ENCODE measurements at places on chromosomes 13 and 19.
A peak's percentile ranks its signal among the peaks of the same experiment; 100 is the strongest.

DNA sequence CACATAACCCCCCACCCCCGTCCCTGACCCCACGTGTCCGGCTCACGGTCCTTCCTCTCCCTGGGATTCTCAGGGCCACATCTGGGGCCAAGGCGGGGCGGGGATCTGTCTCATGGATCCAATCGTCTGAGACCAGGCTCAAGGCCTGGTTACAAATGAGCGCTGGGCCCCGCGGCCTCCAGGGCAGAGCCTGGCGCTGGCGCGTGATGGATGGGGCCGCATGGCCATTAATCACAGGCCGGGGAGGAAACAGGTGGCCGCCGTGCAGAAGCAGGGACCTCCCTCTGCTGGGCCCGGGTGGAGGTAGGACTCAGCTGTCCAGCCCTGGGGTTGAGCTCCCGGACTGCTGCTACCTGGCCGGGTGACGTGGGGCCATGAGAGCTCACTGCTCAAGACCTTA lies 5.8 kb upstream of the TLE5 start:
- no peak for DNase-seq

GRCh38 chr19:52778811-52779210 lies 7.8 kb downstream of the ZNF600 start:
- DNase-seq: peak; percentile 49

DNA sequence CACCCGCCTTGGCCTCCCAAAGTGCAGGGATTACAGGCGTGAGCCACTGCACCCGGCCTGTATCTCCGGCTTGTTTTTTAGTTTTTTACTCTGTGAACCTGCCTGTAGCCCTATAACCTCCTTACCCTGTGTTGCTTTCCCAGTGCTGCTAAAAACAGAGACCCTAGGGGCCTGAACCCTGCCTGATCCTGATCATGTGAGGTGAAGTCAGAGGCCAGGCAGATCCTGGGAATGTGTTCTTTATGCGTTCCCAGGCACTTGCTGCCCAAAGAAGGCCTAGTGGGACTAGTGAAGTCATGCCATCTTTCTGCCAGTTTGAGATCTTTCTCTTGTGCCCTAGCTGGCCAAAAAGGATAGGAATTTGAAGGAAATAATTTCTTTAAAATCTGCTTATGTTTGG lies 4.6 kb downstream of the UBA2 start:
- no peak for DNase-seq

DNA sequence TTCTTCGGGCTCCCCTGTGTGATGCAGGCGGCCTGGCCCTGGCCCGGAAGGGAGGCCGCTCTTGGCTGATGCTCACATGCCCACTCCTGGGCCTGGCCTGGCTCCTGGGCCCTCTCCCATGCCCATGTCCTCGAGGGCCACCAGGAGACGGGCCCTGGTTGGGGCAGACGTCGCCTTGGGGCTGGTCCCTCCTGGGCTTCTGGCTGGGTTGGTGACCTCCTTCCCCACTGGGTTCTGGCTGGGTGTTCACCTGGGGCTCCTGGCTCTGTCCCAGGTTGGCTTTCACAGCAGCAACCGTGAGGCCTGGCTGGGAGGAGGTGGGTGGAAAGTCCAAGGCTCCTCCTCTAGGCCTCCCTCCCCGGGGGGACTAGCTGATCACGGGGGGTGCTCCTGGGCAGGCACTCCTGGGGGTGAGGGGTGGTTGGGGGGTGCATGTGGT lies 15.5 kb upstream of the SLC7A10 start:
- DNase-seq: no peak

DNA sequence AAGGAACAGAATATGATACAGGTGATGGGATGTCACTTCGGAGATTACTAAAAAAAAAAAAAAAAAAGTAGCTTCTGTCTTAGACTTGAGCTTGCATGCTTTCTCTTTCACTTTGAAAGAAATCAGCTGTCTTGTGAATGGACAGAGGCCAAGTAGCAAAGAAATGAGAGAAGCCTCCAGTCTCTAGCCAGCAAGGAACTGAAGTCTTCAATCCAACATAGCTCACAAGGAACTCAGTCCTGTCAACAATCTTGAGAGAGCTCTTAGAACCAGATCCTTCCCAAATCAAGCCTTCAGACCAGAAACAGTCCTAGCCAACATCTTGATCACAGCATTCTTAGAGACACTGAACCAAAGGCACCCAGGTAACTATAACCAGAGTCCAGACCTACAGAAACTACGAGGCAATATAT lies 7.7 kb downstream of the N4BP2L2 start:
- no peak for DNase-seq

GRCh38 chr13:109231888-109232287 lies 554.5 kb downstream of the IRS2 start:
- DNase-seq: no peak

- DNase-seq: no peak
These were observed 82.4 kb downstream of the KCTD12 start for GRCh38 chr13:76803831-76804230.

DNA sequence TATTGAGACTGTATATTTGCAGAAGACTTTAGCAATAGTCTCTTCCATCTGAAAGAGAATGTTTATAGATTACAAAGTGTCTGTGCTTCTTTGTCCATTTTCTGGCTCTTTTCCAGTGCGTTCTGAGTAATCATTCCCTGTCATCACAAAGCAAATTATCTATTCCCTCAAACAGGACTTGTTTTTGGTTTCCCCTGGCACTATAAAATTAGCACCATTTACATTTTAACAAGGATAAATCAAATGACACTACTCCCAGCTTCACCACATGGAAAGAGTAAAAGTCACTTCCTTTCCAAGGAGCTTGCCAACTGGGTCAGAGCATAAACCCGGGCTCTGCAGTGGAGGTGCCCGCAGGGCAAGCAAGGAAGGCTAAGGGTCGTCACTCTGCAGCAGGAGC lies 88.1 kb downstream of the SHISA2 start:
- DNase-seq: no peak

GRCh38 chr13:43874504-43875092 lies 4.9 kb downstream of the CCDC122 start:
- DNase-seq: no peak

GRCh38 chr13:97189928-97190327 lies 32.2 kb upstream of the MBNL2 start:
- no peak for DNase-seq

DNA sequence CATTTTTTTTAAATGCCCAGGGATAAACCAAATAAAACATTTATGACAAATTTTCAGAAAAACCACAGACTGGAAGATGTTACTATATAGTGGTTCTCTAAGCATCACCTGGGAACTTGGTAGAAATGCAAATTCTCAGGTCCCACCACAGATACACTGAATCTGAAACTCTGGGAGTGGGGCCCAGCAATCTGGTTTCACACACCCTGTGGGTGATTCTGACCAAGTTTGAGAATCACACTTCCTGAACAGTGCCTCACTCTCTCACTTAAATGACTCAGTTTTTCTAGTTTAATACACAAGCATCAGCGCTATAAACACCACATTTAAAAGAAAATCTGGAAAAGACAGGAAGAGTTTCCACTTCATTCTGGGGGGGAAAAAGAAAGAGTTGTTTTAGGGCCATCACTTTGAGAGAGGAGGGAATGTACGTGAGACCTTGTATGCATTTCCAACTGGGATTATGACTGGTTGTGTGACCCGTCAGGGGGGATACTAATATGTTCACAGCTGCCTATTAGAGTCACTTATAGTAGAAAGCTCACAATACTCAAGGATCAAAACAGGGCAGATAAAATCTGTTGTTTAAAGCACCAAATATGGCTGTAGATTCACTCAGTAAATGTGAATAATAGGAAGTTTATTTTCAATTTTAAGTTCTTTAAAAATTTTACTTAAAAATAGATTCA lies 567.7 kb downstream of the GPC6 start:
- DNase-seq: peak; percentile 47

DNA sequence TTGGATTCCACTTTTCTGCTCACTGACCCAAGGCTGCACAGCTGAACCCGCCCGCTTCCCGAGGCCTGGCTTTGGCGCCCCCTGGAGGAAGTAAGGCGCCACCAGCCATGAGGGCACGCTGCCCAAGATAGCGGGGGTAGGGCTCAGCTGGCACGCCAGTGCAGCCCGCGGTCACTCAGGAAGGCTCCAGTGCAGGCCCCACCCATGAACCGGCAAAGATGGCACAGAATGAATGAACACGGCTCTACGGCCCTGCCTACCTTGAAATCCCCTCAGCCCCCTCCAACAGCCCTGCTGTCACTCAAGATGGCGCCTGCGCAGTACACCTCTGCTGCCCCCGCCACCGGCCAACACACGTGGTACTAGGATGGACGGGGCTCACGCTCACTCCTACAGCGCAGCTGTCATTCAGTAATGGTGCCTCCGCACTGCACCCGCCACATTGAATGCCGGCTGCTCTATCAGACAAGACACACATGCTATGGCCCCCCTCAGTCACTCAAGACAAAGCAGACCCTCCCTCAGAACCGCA lies 3.0 kb downstream of the PEG3 start:
- DNase-seq: no peak

GRCh38 chr19:8239528-8240273 lies 30.5 kb downstream of the CERS4 start:
- DNase-seq: no peak

DNA sequence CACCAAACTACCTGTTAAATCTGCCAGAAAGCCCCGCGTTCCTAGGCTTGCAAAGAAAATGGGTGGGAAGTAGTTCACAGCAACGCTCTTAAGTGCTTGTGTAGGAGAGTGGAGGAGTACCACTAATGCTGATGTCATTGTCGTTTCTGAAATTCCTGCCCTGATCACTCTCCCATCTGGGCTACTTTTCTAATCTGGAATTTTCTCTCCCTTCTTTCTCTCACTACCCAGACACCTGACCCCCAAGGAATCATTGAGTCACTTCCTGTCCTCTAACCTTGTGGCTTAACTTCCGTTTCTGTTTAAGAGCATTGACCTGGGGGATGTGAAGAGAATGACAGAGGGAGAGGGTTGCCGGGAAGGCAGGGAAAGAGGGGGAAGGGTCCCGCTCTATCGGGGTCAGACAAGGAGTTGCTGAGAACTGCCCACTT lies 98.7 kb downstream of the STARD13 start:
- no peak for DNase-seq

DNA sequence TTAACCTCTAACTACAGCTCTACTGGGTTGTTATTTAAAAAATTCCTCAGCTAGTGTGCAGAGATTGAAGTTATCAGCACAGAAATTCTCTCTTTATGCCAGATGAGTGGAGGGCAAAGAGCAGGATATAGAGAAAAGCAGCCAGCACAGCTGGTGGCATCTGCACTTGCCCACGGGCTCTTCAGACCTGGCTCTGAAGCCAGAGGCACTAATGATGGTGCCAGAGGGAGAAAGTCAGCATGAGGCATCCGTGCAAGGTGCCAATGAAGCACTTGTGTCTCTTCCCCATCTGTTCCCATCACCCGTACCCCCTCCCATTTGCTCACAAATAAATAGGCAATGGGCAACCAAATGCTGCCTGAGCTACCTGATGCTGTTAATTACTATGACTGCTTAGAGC lies 138.9 kb downstream of the OLFM4 start:
- DNase-seq: no peak

- no peak for DNase-seq
These were observed 53.9 kb downstream of the VAV1 start for GRCh38 chr19:6826281-6826920.

DNA sequence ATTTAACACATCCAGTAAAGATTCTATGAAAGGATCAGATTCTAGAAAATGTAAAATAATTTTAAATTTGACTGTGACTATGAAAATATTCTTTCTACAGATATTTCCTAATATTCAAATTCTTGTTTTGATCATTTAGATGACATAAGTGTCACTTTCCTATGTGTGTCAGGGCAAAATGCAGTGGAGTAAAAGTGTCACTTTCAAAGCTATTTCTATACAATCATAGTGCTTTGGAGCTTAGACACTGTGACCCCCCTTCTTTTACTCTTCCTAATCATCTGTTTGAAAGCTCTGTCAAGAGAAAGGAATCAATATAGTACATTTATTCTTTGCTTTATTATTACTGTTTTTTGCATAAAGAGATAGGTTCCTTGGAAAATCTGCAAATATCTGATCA lies 492.0 kb downstream of the DCT start:
- DNase-seq: no peak

GRCh38 chr13:95030821-95031343 lies 270.4 kb downstream of the ABCC4 start:
- DNase-seq: no peak

DNA sequence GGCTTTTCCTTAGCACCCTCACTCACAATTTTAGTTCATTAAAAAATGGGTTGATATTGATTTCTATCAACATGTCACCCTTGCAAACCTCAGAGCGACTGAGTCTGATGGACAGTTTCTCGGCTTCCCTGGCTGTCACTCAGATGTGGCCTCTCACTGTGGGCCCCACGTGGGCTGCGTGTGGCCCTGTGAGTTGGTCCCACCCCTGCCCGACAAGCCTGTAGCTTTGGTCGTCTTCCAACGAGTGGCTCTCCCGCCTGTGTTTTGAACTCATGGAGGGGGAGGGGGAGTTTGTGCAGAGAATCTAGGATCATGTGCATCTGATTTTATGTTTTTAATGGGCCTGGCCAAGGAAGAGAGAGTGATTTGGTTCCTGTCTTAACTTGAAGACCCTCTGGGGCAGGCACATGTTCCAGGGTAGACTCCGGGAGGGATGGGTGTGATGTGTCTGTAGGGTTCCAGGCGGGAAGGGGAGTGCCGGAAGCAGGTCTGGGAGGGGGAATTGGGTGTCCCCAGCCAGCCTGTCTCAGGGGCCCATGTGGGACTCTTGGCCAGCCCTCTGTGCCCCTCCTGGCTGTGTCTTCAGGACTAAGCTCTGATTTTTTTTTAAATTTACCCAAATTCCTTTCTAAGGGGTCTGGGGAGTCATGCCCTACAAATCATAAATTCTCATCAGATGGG lies 18.9 kb downstream of the ATP11A start:
- no peak for DNase-seq

DNA sequence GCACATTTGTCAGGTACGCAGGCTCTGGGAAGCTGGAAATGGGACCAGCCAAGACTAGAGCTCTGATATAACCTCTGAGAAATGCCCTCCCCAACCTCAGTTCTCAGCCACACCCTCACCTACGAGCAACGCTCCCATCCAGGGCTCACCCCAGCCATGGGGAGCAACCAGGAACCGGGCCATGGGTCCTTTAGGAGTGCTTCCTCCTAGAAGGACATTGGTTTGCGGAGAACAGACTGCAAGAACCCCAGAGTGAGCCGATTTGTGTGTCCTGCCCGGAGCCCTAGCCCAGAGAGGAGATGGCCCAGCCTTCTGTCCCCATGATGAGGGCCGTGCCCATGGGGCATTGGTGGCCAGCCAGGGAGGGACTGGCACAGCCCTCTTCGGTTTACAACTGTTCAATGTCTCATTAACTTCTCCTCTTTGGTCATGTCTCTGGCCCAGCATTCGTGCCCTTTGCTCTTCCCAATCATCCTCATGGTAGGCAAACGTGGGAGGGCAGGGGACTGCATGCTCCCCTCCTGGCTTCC lies 32.9 kb upstream of the IGSF23 start:
- DNase-seq: no peak

- DNase-seq: no peak
These were observed 34.5 kb downstream of the SHISA2 start for GRCh38 chr13:26017196-26017921.

GRCh38 chr13:67238277-67238859 lies 8.2 kb upstream of the PCDH9 start:
- no peak for DNase-seq

- peak; percentile 48 for DNase-seq
These were observed 3.1 kb downstream of the FGF9 start for GRCh38 chr13:21673789-21674489.

Data from stimulated activated naive CD8-positive, alpha-beta T cell treated with anti-CD3 and anti-CD28 coated beads, Interleukin-15, Interleukin-2, amounts not matched to agents 100 U/mL and 50 U/mL, for 24 hours (primary cell).